ENCODE measurements at places on chromosomes 1 and 21.

- no peak for DNase-seq
Measured at GRCh38 chr1:166470441-166470840, 303.6 kb upstream of the FAM78B start.

GRCh38 chr1:53685272-53686051, 53.5 kb downstream of the GLIS1 start:
- peak; percentile 6 for DNase-seq

DNA sequence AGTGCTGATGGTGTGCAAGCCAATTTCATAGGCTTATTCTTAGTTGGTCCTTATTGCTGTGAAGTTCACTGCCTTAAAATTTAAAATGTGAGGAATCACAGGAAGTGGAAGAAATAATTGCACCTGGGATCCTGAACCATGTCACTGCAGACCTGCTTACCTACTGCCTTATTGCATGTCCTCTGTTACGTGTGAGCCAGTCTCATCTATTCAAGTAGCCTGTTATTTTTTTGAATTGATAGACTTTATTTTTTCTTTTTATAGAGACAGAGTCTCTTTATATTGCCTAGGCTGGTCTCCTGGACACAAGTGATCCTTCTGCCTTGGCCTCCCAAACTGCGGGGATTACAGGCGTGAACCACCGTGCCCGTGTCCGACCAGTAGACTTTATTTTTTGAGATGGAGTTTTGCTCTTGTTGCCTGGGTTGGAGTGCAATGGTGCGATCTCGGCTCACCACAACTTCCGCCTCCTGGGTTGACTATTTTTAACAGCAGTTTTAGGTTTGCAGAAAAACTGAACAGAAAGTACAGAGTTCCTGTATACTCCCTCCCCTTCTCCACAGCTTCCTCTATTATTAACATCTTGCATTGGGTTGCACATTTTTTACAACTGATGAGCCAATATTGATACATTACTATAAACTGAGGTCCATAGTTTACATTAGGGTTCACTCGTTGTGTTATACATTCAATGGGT, 14.0 kb upstream of the DISC1 start:
- DNase-seq: peak; percentile 10

DNA sequence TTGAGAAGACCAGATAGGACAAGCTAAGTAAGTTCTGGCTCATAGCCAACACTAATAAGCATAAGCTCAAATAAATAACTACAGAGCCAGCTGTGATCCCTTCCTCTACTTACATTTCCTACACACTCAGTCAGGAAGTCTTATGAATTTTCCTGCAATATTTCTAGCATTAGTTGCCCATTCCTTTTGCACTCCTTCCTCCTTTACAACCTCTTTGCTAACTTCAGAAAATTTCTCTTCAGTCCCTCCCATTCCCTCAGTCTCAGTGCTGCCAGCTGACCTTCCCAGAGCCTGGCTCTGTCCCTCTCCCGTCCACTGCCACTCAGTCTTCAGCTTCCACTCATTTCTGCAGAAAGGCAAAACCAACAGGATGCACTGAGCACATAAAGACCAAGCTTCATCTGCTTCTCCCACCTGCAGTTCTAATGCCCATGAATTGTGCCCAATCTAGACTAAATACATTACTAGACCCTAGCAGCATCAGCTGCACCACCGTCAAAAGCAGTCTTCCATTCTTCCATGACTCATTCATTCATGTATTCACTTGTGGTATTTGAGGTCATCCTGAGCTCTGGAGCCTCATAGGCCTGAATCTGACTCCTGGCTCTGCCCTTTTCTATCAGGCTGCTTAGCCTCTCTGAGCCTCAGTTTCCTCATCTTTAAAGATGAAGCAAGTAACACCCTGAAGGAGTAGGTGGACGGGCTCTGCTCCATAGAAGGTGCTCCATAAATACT, 54.6 kb upstream of the SIPA1L2 start:
- DNase-seq: no peak

DNA sequence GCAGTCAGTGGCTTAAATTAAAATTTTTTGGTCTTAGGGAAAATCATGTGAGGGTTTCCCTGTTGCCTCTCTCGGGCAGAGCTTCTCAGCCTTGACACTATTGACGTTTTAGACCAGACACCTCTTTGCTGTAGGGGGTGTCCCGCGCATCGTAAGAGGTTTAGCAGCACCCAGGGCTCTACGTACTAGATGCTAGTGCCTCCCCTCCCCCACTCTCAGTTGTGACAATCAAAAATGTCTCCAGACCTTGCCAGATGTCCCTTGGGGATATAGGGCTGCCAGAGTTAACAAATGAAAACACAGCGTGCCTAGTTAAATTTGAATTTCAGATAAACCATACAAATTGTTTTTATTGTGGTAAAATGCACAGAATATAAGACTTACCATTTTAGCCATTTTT, 293.3 kb downstream of the DISC1 start:
- DNase-seq: no peak

- peak; percentile 36 for DNase-seq
Measured at GRCh38 chr1:28132171-28133167, 44.0 kb downstream of the PTAFR start.

DNA sequence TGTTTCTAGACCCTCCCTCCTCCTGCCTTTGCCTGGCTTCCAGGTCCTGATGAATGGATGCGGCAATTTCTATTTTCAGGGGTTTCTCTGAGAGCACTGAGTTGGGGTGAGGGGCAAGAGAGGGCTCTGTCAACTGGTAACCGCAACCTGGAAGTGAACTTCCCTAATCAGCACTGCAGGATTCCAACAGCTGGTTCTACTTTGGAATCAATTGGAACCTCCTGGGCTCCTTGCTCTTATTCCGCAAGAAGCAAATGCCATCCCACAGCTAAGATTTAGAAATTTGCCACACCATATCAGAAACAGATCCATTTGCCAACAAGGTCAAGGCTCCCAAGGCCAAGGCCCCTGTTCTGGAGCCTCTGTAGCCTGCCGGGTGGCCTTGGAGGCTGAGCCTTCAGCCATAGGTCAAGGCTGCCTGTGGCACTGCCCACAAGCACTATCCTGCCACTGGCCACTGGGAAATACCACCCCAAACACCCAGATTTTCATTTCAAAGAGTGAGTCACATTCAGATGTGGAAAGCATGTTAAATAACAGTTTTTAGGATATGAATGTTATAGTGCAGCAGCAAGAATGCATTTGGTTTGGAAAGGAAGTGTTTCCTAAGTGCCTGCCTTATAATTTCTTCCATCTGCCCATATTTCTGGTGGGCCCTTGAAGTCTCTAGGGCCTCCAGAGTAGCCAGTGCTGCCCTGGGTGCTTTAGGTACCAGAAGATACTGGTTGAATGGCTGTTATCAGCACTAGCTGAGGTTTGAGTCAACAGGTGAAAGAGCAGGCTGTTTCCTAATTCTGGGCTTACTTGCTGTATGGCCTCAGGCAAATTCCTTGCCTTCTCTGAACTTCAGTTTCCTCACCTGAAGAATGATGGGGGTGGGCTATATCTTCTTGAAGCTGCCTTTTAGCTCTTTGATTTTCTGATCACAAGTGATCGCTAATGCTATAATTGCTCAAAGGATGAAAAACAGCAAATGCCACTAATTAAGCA, 56.3 kb upstream of the JUN start:
- no peak for DNase-seq
